ENCODE measurements at places on chromosomes 2 and 18. TPM values are rescaled to one million over a fixed set of nuclear protein-coding genes. Genes with fewer than 3 reads are reported as not detected.

FBXO36 gene
- 0.75 TPM for total RNA-seq

DNA sequence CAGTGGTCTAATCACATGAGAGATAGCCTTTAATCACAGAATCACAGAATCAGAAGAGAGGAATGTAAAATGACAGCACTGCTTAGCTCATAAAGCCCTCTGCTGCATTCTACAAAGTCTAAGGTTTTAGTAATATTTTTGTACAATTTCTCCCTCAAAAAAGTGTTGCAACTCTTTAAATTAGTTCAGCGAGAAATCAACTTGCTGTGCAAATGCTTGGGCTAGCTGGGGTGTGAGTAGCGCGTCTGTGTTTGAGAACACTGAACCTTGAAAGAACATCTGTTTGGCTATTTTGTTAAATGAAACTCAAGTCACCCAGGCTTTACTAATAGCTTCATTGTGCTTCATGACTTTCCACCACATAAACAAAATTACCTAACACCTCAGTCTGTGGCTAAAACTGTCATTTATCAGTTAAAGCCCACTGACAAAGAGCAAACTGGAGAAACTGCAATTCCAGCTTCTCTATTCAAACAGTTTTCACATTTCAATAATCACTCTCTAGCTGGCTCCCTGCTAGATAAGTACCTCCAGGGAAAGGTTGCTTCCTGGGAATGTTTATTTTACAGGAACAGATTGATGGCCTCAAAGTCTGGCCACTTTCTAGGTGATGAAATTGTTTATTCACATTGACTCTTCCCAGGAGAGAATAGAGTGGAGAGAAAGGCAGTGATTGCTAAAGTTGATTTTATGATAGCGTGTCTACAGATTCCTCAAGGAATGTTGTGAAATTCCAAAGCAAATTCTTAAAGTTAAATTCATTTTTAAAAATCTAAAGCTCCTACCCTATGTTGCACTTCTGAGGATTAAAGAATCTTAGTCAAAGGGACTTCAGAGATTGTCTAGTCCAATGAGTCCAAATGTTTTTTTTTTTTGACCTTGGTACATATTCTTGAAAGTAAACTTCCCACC is 36.0 kb upstream of the STAT1 start:
- H3K4me1 ChIP-seq = peaks cover 12% of the 10 kb centered on the region
- H3K27ac ChIP-seq = no peak overlapping the region
- H3K4me3 ChIP-seq = no peak overlapping the region
- no peaks in the 10 kb centered on the region for H3K27me3 ChIP-seq
- peaks cover 2% of the 10 kb centered on the region for H3K36me3 ChIP-seq

GRCh38 chr2:25596516-25597244 is 76.7 kb downstream of the DTNB start:
- H3K27ac ChIP-seq = no peak overlapping the region
- peaks cover 11% of the 10 kb centered on the region for H3K4me1 ChIP-seq
- H3K36me3 ChIP-seq = peaks cover 7% of the 10 kb centered on the region
- DNase-seq = no peak

- H3K36me3 ChIP-seq = no peaks in the 10 kb centered on the region
- no peak overlapping the region for H3K4me3 ChIP-seq
- H3K27me3 ChIP-seq = peaks cover 34% of the 10 kb centered on the region
- H3K4me1 ChIP-seq = no peaks in the 10 kb centered on the region
- no peak overlapping the region for H3K27ac ChIP-seq
Observed at GRCh38 chr2:46487667-46488335, 8.4 kb downstream of the TMEM247 start.

- no peaks in the 10 kb centered on the region for H3K4me1 ChIP-seq
- peaks cover 2% of the 10 kb centered on the region for H3K36me3 ChIP-seq
- no peak overlapping the region for H3K27ac ChIP-seq
- DNase-seq = no peak
- H3K27me3 ChIP-seq = no peaks in the 10 kb centered on the region
Observed at GRCh38 chr2:132442278-132442677, 25.7 kb downstream of the GPR39 start.

PAIP2B gene
- total RNA-seq = 2.9 TPM

GRHL1 gene
- total RNA-seq = 3.7 TPM

DNA sequence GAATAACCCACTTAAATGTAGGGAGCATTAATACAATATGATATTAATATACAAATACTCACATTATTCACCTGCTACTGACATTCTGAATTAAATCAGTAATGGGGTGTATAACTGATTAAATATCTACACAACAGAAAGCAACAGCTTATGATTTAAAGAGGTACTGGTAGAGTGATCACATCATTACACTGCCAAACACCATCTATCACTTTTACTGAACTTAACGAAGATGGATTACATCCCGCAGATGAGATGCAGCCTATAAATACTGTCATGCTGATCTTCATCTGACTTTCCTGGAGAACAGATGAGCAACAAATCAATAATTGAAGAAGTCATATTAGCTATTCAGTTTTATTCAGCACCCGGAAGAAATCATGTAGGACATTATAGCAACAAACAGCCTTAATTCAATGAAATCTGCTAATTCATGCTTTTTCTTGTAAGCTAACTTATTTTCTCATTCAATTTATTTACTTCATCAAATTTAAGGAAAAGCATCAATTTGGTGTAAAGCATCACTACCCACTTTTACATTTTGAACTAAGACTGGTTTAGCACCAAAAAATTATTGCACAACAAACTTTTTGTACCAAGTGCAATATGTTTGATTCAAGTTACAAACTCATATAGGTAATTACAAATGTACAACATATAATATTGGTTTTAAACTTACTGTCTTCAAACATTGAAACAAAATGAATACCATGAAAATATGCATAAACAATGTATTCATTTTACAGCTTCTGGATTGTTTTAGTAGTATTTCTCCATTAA is 1509.0 kb downstream of the LRP1B start:
- H3K4me1 ChIP-seq = no peaks in the 10 kb centered on the region
- no peak overlapping the region for H3K4me3 ChIP-seq
- no peaks in the 10 kb centered on the region for H3K36me3 ChIP-seq

DNA sequence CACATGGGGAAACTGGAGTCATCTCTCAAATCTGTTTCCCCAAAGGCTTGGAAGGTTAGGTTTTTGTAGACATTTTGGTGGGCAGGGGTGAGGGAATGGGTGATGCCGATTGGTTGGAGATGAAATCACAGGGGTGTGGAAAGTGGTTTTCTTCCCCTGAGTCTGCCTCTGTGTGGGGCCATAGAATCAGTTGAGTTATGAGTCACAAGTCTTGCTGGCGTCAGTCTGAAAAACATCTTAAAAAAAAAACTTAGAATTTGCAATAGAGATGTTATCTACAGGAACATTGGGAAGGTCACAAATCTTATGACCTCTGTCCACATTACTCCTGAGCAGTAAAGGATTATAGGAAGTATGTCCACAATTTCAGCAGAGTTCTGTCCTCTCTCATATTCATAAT is 314.6 kb downstream of the CNTNAP5 start:
- DNase-seq = no peak
- no peak overlapping the region for H3K27ac ChIP-seq
- no peaks in the 10 kb centered on the region for H3K27me3 ChIP-seq
- no peaks in the 10 kb centered on the region for H3K4me1 ChIP-seq

GRCh38 chr2:131043199-131044074 is 49.8 kb downstream of the FAM168B start:
- no peak overlapping the region for H3K27ac ChIP-seq
- H3K36me3 ChIP-seq = peaks cover 5% of the 10 kb centered on the region
- H3K27me3 ChIP-seq = no peaks in the 10 kb centered on the region
- peak overlapping the region; percentile 36 for H3K4me3 ChIP-seq

GCKR gene
- total RNA-seq = not detected

TLX2 gene
- total RNA-seq = 0.16 TPM

DNA sequence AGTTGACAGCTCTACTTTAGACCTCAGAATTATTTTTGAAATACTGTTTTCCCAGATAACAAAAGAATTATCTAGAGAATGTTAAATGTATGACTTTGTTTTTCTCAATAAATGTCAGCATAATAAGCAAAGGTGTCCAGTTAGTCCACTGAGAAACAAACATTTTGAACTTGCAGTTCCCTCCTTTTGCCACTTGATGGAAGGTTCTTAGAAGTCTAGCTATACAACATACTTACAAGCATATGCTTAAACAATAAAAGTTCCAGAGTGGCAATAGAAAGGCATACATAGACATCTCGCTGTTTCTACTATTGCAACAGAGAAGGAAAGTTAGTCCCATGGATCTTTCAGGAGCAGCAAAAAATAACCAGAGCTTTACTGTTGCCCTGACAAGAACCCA is 11.8 kb downstream of the NDUFA10 start:
- H3K27me3 ChIP-seq = no peaks in the 10 kb centered on the region
- no peak for DNase-seq
- H3K36me3 ChIP-seq = peaks cover 17% of the 10 kb centered on the region
- no peak overlapping the region for H3K27ac ChIP-seq
- H3K4me1 ChIP-seq = peaks cover 7% of the 10 kb centered on the region

DNA sequence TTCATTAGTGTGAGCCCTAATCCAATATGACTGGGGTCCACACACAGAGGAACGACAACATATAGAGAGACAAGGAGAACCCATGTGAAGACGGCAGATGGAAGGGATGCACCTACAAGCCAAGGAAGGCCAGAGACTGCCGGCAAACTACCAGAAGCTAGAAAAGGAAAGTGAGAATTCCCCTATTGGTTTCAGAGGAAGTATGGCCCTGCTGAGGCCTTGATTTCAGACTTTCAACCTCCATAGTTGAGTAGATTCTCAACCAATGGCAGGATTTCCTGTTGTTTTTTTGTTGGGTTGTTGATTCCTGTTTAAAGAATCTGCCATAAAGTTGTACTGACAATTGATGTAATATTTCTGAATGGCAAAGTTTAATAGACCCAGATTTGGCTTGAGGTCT is 241.5 kb downstream of the SATB2 start:
- no peak for DNase-seq
- H3K36me3 ChIP-seq = no peaks in the 10 kb centered on the region
- no peaks in the 10 kb centered on the region for H3K4me1 ChIP-seq
- no peaks in the 10 kb centered on the region for H3K27me3 ChIP-seq

GRCh38 chr2:188582211-188582610 is 290.5 kb downstream of the GULP1 start:
- H3K4me1 ChIP-seq = no peaks in the 10 kb centered on the region
- no peaks in the 10 kb centered on the region for H3K36me3 ChIP-seq
- no peak overlapping the region for H3K4me3 ChIP-seq
- no peak for DNase-seq
- peaks cover 8% of the 10 kb centered on the region for H3K27me3 ChIP-seq
- H3K27ac ChIP-seq = no peak overlapping the region

- peaks cover 6% of the 10 kb centered on the region for H3K4me1 ChIP-seq
- H3K4me3 ChIP-seq = peak overlapping the region; percentile 5
- no peaks in the 10 kb centered on the region for H3K36me3 ChIP-seq
- H3K27me3 ChIP-seq = peaks cover 22% of the 10 kb centered on the region
- peak overlapping the region; percentile 14 for H3K27ac ChIP-seq
- no peak for DNase-seq
Observed at GRCh38 chr2:221104361-221104811, 467.7 kb downstream of the EPHA4 start.

DNA sequence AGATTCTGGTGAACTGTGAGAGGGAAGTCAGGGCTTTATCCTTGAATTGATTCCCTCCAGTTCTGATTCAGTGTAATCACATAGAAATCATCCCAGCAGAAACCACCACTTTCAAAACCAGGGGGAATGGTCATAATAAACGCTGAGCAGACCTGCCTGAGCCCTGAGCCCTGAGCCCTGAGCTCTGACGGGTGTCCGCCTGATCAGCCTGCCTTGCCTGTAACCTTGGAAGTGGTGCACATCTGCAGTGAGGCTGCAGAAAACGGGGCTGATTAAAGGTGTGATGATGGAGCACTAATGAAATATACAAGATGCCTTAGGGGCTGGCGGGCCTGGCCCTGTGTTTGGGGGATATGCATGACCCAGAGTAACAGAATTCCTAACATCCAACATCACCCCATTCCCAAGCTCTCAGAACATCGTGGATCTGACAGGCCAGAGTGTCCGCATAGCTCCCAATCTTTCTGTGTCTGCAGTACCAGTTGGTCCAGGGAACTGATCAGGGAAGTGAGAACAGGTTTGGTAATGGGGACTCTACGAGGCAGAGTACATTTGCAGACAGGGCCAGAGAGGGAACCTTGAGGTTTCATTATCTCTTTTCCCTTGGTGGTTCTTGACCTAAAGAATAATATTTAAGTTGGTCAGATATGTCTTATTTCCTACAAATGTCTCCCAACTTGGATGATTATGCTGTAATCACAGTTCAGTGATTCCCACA is 37.8 kb downstream of the KCTD18 start:
- no peak overlapping the region for H3K27ac ChIP-seq
- H3K36me3 ChIP-seq = no peaks in the 10 kb centered on the region
- no peak overlapping the region for H3K4me3 ChIP-seq
- DNase-seq = no peak
- peaks cover 26% of the 10 kb centered on the region for H3K4me1 ChIP-seq
- no peaks in the 10 kb centered on the region for H3K27me3 ChIP-seq

DNA sequence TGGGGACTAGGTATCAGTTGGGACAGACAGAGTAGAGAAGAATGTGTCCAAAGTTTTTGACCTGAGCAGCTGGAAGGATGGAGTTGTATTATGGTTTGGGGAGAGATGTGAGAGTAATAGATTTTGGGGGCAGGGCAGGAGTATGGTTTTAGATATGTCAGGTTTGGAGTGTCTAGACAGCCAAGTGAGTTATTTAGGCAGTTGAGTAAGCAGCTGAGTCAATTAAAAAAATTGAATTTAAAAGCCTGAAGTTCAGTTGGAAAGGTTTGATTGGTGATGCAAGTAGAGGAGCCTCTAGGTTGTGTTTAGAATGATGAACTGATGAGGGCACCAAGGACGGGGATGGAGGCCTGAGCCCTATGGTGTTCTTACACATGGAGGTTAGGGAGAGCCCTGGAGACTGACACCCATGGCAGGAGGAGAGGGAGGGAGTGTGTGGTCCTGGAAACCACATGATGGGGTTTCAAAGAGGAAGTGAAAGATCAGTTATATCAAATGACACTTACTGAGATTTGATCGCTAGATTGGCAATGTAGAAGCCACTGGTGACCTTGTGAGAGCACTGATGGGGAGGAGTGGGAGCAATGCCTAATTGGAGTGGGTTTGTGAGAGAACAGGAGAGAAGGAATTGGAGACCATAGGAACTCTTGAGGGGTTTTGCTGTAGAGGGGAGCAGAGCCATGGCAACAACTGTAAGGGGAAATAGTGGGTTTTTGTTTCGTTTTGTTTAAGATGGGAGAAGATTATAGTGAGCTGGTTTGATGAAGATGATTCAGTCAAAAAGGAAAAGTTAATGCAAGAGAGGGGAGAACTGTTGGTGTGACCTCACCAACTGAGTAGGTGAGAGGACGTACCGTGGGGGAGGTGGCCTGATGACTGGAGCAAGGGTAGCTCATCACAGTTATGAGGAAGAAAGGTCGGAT is 10.3 kb downstream of the ITGA6 start:
- no peak overlapping the region for H3K4me3 ChIP-seq
- H3K27me3 ChIP-seq = no peaks in the 10 kb centered on the region
- H3K4me1 ChIP-seq = peaks cover 56% of the 10 kb centered on the region
- peaks cover 2% of the 10 kb centered on the region for H3K36me3 ChIP-seq
- no peak for DNase-seq

- no peak for DNase-seq
- H3K4me1 ChIP-seq = no peaks in the 10 kb centered on the region
- no peaks in the 10 kb centered on the region for H3K36me3 ChIP-seq
- H3K27me3 ChIP-seq = peaks cover 12% of the 10 kb centered on the region
- H3K27ac ChIP-seq = no peak overlapping the region
Observed at GRCh38 chr2:177056481-177056929, 156.1 kb upstream of the HNRNPA3 start.
